ENCODE measurements at places on chromosomes 4 and X.

DNA sequence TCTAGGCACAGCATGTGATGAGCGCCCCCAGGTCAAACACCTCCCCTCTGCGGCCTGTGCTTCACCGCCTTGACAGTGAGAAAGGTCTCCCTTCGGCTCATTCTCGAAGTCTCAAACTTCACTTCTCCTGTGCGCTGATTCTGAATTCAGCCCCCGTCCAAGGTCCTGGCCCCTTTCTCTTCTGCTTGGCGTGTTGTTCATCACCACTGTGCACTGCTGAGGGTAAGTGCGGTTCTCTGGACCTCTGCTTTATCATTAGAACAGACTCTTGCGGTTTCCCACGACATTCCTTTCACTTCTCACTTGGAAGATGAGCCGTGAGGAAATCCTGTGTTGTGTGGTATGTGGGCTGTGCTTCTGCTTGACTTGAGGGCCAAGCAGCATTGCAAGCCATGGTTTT is 11.9 kb downstream of the HTT-AS start:
- DNase-seq: no peak

DNA sequence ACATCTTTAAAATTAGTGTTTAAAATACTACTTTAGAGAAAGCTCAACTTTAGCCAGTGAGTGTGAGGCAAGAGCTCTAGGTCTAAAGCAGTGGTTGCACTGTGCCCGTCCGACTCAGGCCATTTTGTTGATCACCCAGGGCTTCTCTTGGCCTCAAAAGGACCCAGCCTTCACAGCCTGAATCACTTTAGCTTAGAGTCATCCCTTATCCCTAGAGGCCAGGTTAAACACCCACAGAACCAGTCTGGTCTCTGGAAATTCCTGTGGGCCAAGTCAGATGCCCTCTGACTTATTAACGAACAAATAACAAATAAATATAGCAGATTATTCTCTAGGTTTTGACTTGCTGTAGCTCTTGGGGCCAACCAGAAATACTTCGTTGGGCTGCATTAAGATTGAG is 102.3 kb downstream of the WWC2 start:
- DNase-seq: no peak

GRCh38 chr4:181989071-181989470 is 254.1 kb upstream of the TENM3 start:
- no peak for DNase-seq

DNA sequence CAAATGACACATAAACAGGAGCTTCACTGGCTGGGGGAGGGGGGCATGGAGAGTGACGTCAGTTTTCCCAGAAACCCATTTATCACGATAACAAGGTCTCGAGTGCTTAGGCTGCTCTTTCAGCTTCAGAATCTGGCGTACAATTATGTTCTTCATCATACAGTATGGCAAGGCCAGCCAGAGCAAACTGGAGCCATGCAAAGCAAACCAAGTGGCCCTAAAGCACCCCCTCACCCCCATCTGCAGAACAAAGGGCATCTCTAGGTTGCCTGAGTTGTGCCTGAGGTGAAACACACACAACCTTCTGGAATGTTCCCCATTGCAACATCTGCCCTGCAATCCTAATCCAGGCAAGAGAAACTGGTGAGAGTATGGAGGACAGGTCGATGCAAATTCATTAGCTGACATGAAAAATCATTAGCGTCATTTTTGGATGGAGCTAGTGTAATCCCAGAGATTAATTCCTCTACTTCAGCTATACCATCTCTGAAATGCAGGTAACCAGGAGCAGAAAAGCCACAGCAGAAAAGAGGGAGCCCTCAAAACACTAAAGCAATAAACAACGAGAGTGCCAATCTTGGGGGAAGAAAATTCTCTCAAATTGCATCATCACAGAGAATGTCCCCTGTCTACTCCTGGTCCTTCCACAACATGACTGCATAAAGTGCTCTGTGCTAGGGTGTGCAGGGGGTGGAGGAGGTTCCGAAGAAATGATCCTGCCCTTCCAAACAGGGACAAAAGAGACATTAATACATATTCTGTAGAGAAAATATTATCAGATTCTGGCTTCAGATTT is 1.8 kb downstream of the SEPTIN6 start:
- DNase-seq: peak; percentile 60

DNA sequence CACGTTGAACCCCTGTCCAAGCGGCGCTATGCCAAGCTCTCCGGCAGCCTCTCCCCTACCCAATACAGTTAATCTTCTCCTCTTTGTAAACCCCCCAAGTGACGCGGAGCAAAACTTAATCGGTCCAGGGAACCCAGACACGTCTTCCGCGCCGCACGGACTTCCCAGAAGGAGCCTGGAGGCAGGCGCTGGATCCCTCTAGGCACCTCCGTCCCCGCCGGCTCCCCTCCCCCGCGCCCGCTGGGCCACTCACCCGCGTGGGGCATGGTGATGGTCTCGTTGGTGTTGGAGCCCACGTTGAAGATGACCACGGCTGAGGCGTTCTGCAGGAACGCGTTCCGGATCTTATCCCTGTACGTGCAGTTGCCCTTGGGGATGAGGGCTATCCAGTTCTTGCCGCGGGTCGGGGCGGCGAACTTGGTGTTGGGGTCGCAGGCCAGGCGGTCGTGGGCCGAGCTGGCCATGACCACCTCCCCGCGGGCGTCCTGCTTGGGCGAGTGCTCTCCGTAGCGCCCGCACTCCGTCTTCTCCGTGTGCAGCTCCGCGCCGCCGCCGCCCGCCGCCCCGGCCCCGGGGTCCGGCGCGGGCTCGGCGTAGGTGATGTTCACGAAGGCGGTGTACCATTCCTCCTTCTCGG is 1.1 kb downstream of the RNF150 start:
- no peak for DNase-seq

GRCh38 chrX:142616636-142617035 is 409.1 kb upstream of the SPANXN4 start:
- no peak for DNase-seq

DNA sequence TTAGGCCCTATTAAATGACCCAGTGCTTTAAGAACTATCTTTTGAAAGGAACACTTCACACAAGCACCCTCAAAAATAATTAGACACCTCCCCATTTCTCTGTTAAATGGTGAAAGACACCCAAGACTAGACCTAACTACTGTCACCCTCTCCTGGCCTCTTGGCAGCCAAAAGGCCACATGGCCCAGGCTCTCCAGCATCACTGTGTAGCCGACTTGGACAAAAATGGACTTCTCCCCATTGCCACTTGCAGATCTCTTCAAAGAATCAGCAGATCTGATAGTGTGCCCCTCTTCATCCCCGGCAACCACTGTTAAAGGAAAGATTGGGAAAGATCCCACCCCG is 2.0 kb downstream of the MID1IP1 start:
- DNase-seq: no peak

DNA sequence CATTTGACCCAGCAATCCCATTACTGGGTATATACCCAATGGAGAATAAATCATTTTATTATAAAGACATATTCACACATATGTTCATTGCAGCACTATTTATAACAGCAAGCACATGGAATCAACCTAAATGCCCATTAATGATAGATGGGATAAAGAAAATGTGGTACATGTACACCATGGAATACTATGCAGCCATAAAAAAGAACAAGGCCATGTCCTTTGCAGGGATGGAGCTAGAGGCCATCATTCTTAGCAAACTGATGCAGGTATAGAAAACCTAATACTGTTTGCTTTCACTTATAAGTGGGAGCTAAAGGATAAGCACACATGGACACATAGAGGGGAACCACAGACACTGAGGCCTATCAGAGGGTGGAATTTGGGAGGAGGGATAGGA is 22.6 kb downstream of the RASSF6 start:
- DNase-seq: no peak

DNA sequence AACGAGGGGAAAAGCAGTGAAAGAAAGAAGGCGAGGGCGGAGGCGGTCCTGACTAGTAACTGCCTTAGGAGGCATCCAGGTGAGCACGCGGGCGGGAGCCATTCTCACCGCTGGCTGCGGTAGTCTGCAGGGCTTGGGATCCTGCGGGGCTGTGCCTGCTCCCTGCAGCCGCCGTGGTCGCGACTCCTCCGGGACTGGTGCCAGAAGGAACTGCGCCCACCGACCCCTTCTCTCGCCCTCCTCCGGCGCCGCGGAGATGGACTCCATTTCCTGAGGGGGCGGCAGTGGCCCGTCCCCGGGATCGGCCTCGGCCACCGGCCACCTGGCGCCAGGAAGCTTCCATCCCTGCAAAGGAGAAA is 543 bp downstream of the NFXL1 start:
- peak; percentile 14 for DNase-seq
